ENCODE measurements at places on chromosomes 13 and 19. TPM values are rescaled to one million over a fixed set of nuclear protein-coding genes. Genes with fewer than 3 reads are reported as not detected.
A peak's percentile ranks its signal among the peaks of the same experiment; 100 is the strongest.

DNA sequence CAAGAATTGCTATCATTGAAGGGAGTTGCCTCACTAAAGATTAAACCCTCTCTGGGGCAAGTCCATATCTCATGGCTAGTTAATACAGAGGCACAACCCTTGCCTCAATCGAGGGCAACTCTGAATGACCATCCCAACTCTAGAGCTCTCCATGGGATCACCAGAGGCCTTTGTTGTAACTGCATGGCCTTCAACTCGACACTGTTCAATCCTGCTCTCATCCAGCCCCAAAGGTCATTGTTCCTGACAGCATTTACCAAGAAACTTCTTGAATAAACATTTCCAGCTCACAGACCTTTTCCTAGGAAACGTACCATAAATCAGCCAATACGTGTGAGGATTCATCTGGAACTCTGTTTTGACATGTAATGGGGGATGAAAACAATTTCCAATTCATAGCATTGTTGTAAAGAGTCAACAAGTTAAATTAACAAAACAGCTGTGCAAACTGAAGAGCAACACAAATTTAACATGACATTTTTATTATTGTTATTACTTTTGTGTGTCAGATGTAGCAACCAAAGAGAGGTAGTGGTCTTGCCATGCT, 452.7 kb downstream of the SUCLA2 start:
- no peak for DNase-seq

DNA sequence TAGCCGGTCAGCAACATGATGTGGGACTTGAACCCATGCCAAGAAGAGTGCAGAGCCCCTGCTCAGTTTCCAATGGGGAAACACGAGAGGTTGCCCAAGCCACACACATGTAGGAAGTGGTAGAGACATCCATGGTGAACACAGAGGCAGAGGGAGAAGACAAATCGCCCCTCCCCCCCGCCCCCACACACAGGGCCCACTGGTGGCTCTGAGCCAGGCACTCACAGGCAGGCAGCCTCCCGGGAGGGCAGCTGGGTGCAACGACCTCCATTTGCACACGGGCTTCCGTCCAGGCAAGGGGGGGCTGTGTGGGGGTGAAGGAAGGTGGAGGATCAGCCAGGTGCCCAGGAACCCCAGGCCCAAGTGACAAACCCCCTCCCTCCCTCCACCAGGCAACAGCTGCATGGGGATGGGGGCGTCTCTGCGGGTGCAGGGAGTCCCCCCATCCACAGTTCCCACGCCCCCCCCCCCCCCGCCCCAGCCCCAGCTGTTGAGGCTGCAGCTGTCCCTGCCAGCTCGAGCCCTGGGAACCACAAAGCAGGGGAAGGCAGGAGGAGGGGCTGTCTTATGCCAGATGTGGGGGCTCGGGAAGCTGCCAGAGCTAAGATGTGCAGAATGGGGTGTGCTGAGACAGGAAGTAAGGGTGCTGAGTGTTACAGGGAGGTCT, 3.4 kb downstream of the NOTCH3 start:
- no peak for DNase-seq

DNA sequence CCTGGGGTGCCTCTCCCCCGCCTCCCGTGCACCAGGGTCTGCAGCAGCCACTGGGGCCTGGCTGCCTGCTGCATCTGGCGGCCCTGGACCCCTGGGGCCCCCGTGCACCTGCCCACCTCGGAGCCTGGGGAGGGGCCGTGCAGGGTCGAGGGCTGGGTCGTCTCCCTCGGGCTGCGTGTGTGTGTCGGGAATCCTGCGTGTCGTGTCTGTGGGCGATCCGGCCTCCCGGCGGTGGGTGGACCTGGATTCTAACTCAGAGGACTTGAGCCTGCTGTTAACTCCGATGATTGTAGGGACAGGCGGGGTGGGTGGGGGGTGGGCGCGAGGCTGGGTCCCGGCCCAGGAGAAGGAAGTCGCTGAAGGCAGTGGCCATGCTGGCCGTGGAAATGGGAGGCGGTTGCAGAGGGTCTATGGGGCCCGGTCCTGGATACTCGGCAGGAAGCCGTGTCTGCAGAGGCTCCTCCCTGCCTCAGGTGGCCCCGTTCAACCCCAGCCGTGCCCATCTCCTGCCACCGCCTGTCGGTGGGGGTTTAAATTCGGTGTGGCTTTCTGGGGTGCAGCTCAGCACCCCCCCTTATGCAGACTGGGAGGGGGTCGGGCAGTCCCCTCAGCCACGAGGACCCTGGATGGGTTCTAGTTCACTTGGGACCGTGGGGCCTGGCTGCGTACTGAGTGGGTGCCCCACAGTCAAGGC, 9.4 kb upstream of the WDR18 start:
- no peak for DNase-seq

DNA sequence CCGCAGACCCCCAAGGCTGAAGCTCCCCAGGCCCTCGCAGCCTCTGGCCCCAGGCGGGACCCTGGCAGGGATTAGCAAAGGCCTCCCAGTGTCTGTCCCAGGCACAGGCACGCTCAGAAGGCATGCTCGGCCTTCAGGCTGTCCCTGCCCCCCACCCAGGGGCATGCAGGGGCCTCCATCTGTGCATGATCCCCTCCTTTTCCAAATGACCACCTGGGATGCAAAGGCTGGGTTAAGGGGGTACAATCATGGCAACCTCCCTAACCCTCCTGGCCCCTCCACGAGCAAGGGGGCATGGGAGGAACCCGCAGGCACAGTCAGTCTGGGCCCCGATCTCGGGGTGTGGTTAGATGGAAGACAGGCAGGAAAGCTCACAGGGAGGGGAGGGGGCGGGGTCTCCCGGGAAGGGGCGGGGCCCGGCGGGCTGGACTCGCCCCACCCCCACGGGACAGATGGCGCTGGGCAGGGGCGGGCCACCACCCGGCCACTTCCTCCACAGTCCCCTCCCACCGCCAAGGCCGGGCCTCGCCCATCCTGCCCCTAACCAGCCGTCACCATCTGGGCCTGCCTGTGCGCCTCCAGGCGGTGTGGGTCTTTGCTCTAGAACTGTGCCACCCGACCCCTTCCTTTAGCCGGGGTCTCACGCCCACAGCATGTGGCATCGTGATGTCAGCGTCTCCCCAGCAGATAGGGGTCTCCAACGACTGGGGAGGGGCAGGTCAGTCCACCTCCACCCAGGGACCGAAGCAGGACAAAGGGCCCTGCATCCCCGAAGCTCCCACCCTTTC, 7.0 kb upstream of the REXO1 start:
- DNase-seq, result peak; percentile 93

DNA sequence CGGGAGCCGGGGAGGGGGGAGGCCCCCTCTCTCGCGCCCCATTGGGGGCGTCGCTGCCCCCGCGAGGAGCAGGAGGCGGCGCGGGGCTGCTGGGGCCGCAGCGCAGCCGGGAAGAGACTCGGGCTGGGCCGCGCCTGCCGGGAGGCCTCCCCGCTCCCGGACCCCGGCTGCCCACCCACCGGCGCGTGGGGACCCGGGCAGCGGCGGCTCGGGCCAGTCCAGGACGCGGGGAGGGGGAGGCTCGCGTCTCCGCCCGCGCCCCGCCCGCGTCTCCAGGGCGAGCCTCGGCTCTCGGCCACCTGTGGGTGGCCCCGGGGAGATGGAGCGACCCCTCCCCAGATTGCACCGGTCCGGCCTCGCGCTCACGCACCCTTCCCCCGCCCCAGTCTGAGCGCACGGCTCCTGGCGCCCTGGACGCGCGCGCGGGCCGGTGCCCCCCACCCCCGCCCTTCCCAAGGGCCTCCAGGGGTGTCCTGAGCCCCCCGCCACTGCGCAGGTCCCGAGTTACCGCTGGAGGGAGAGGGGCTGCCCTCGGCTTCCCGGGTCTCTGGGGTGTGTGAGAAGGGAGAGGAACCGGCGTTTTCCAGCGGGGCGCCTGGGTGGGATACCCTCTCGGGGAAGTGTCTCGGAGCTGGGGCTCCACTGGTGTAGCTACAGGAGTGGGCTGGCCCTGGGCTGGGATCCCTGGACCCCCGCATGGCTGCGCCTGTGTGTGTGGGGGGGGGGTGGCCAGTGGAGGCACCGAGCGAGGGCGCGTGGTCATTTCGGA, 645 bp downstream of the PALM start:
- peak; percentile 55 for DNase-seq

GRCh38 chr19:48695743-48696352, at the start of gene FUT2:
Gene FUT2 (plus strand): TSS chr19:48695971. CDS start chr19:48702957, 6,986 bp downstream.
- peak; percentile 41 for DNase-seq

GRCh38 chr19:21109116-21109515, 27.1 kb downstream of the ZNF714 start:
- DNase-seq, result no peak

GRCh38 chr19:1295169-1296012, 9.7 kb downstream of the EFNA2 start:
- peak; percentile 39 for DNase-seq

- peak; percentile 59 for DNase-seq
Observed at GRCh38 chr13:99995589-99996380, 14.2 kb downstream of the ZIC2 start.

DNA sequence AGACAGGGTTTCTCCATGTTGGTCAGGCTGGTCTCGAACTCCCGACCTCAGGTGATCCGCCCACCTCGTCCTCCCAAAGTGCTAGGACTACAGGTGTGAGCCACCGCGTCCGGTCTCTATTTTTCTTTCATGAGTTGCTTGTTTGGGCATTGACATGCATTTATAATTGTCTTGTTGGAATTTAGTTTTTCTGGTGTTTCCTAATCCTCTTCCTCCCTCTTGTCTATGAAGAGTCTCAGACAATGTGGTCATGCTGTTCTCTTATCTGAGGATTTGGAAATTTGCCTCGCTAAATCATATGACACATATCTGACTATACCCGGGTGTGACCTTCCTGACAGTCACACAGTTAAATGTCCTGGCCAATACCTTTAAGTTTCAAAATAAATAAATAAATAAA, 7.4 kb upstream of the CEACAM18 start:
- DNase-seq, result no peak

GRCh38 chr19:43501661-43502418, 2.7 kb downstream of the PHLDB3 start:
- DNase-seq, result peak; percentile 64

DNA sequence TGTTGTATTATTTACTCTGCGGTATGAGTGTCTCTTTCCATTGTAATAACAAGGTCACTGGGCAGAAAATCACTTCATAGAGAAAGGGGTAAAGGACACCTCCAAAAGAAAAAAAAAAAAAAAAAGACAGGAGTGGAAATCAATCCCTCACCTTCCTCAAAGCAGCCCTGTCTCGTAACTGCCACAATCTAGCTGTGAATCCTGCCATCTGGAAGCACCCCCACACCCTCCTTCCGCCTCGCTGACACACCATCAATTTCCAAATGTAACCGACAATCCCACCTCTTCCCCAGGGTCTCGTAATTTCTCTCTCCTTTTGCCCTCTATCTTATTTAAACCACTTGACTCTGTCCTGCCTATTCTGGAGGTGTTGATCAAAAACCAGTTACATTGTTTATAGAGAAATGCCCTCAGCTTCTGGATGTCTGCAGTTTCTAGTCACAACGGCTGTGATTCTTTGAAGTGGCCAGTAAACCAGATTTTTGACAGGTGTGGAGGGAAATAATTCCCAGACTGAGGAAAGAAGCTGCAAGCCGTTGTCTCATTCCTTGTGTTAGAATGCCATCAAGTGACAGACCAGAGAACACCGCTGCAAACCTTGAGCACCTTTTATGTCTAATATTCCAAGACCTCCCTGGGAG, 9.1 kb upstream of the POP4 start:
- DNase-seq, result peak; percentile 59

DNA sequence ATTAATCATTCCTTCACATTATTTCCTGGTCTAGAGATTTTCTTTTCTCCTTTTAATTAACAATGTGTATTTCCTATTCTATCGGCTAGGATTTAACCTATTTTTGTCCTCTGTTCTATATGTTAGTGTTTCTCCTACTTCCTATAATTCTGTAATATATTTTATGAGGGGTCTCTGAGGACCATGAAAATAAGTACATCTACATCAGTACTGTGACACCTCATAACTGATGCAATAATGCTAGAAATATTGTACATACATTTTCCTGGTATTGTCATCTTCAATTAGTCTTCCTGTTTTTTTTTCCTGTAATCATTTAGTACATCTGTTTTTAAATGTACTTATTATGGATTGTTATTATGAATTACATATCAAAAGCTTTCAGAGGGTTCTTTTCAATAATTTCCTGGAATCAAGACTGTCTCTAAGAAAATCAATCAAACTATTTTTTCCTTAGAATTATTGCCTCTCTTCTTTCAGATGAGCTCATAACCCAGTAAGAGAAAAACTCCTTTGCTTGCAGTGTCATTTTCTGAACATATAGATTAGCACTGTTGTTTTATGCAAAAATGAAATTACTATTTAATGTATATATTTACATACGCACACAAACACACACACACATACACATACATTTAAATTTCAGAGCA, 1004.3 kb downstream of the SLITRK5 start:
- no peak for DNase-seq

DNA sequence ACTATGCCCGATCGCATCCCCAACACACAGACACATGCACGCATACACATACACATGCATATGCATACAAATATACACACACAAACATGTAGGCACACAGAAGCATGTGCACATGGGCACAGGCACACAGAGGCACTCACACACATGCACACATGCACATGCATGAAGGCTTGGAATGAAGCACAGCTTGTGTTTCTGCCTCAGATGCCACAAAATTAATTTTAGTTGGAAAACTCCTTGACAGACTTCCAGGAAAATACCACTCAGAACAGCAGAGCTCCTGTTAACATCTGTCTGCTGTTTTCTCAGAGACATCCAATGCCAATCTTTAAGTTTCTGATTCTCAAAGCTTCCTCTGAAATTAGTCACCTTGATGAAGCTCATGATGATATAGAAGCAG, 532.7 kb downstream of the RFC3 start:
- no peak for DNase-seq

- DNase-seq, result no peak
Observed at GRCh38 chr13:48778610-48779009, 124.9 kb downstream of the CYSLTR2 start.

- no peak for DNase-seq
Observed at GRCh38 chr13:34165158-34165557, 347.2 kb downstream of the RFC3 start.

DNA sequence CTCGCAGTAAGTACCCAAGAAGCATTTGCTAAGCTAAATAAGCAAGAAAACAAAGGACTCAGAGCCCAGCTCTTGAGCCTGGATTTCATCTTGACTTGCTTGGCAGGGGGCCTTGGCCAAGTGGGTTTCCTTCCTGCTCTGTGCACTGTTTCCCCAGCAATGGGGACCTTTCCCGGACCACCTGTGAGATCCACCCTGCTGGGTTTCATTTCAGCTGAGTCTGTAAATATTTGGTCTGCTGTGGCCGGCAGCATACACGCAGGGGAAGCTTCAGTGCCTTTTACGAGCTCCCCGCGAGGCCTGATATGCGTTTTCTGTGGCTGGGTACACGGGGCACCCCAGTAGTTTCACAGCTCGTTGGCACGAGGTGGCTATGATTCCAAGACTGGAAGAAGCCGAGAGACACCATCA, 12.4 kb upstream of the TINCR start:
- DNase-seq, result no peak

- DNase-seq, result no peak
Observed at GRCh38 chr13:101291646-101292515, 124.4 kb downstream of the NALCN start.

GRCh38 chr13:99151516-99151915, 49.1 kb upstream of the UBAC2 start:
- no peak for DNase-seq

- DNase-seq, result peak; percentile 57
Observed at GRCh38 chr19:55085923-55086715, 10.4 kb downstream of the EPS8L1 start.

The TIMM50 gene
- total RNA-seq, result 39.9 TPM

The FCGBP gene
- 0.22 TPM for total RNA-seq

The SELENOV gene
- total RNA-seq, result 6.2 TPM

The CYP4F8 gene
- total RNA-seq, result not detected

The LPAR2 gene
- 64.8 TPM for total RNA-seq

The C19orf81 gene
- 6.0 TPM for total RNA-seq

The PLEKHJ1 gene
- total RNA-seq, result 145 TPM

The ZNF723 gene
- total RNA-seq, result not detected

The SSBP4 gene
- 50.5 TPM for total RNA-seq

The BEST2 gene
- not detected for total RNA-seq

The POLRMT gene
- total RNA-seq, result 68.6 TPM

The ZNF599 gene
- total RNA-seq, result 12.7 TPM
